ENCODE measurements at places on chromosomes 6 and 20.

- DNase-seq: no peak
Observed at GRCh38 chr20:37274851-37275524, 13.4 kb upstream of the GHRH start.

- peak; percentile 46 for DNase-seq
Observed at GRCh38 chr20:16397086-16397485, 176.2 kb downstream of the KIF16B start.

DNA sequence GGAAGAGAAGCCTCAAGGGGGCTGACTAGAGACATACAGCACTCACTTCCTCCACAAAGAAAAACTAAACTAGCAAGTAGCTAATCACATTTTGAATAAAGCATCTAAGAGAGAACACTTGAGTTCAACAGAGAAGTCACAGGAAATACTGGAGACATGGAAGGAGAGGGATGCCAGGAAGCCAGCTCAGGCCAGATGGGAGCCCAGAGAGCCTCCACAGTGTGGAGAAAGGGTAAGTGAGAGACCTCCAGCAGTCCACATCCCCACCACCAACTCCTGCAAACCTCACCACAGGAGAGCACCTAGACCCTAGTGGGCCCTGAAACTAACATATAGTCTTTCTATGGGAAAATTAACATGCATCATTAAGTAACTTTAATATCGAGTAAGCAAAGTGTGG is 79.2 kb downstream of the EPM2A start:
- DNase-seq: peak; percentile 24

DNA sequence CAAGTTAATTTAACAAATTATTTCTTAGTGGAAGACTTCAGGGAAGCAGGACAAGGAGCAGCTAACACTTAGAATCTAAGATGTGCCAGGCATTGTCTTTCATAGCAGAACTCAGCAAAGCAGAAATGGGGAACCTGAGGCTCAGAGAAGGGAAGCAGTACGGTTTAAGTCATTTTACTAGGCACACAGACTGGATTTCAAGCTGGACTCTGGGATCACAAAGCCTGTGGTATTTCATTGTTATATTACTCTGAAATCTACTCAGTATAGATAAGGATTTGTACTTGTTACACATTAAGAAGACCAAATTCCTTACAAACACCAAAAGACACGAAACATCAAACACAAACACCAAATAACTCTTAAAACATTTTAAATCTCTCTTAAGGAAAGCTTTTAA is 199.6 kb downstream of the ISM1 start:
- no peak for DNase-seq

DNA sequence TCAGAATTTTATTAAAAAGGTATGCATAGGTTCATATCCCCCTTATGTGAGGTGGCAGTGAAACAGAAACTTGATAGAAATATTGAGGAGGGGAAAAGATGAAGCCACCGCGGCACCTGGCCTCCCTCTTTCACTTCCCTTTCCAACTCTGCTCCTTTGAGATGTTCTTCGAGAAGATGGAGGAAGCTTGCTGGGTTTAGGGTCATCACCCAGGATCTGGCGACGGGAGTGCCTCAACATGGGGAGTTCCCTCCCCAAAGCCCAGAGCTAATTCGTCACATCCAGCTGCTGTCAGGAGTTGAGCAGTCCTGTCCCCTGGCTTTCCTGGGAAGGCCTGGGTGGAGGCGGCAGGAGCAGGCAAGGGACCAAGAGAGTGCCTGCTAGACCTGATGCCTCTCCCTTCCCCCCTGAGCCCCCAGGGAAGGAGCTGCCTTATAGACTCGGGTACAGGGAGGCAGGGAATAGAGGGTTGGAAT is 29.1 kb downstream of the RREB1 start:
- DNase-seq: no peak

DNA sequence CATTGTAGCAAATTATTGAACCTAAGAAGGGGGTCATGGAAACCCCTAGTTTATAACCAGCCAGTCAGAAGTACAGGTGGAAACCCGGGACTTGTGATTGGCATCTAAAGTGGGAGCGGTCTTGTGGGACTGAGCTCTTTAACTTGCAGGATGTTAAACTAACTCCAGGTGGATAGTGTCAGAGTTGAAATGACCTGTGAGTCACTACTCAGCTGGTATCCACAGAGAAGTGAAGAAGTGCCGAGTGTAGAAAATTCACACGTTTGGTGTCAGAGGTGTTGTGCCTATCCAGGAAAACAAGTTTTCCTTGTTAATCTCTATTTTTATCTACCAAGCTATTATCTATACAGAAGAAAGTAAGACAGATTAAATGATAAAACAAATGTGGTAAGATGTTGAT is 179.7 kb downstream of the ADGRG6 start:
- DNase-seq: no peak

DNA sequence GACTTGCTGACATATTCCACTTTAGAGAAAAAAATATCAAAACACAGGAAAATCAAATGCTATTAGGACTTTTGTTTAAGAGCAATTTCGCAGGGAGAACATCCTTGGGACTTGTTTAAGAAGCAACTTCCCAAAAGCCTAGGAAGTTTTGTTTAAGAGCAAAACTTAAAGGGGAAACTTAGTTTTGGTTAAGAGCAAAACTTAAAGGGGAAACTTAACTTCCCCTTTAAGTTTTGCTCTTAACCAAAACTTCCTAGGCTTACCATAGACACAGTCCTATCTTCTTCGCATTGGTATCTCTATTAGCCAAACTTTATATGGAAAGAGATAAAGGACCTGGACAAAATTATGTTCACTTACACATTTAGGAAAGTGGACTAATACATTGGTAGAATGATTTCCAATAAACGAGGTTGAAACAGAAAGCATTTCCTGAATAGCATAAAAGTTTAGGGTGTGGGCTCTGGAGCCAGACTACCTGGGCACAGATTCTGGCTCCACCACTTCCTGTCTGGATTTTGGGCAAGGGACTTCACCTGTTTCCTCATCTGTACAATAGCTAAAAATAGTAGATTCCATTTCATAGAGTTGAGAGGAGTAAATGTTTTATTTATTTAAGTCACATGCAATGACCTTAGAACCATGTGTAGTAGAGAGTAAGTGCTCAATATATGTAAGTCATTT is 15.7 kb downstream of the PAQR8 start:
- no peak for DNase-seq

GRCh38 chr6:123182998-123183397 is 187.0 kb downstream of the CLVS2 start:
- no peak for DNase-seq
